ENCODE measurements at places on chromosomes 16 and 17.

DNA sequence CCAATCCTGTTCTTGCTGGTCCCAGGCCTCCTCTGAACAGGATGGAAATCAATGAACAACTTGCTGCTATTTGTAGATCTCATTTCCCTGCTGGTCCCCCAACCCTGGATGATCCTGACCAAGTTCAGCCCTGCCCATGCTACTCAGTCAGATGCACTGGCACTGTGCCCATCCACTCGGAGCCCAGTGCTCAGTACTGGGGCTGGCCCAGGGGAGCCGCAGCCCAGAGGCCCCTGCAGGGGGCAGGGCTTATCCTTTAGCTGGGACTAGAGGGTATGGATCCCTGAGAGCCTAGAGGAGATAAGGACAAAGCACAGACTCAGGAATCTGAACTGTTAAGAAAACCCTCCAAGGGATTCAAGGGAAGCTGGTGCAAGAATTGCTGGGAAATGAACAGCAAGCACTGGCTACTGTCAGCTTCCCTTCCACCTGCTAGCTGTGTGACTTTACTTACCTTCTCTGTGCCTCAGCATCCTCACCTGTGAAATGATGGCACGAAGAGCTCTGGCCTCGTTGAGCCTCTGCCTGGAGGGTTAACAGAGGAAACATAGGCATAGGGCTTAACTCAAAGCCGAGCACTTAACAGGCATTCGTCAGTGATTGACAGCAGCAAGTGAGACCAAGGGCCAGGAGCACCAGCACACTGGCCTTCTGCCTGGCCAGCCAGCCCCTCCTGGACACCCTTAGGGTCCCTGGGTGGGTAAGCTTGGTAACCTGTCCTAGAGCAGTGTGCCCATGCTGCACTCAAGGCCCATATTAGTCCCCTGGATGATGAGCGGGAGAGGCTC, 29.8 kb upstream of the C1QL1 start:
- no peak for DNase-seq

DNA sequence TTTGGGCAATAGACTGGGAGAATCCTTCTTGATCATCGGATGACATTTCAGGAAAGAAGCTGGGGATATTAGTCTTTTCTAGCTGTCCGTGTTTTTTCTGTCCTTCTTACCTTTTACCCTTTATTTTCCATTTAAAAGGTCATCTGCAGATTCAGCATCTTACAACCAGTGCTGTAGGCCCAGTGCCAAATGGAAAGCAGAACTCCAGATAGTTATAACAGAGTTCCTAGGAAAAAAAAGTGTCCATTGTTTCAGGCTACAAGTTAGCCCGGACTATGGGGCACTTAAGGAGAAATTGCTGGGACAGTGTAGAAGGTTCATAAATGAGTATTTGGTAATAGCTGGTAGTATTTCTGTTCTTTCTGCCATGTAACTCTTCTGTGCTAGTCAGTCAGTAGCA, 28.4 kb downstream of the LDHD start:
- DNase-seq = no peak

GRCh38 chr17:80647746-80648145, 103.1 kb downstream of the RPTOR start:
- peak; percentile 75 for DNase-seq

- peak; percentile 2 for DNase-seq
These were observed 67.9 kb downstream of the TRIM37 start for GRCh38 chr17:59038734-59039133.

- DNase-seq = no peak
These were observed 3.4 kb upstream of the BPTF start for GRCh38 chr17:67821871-67822367.
